HuH-7.5 (cell line): ENCODE measurements at places on chromosomes 11 and 22.

GRCh38 chr11:128029219-128029722 lies 558.1 kb downstream of the ETS1 start:
- DNase-seq = no peak

DNA sequence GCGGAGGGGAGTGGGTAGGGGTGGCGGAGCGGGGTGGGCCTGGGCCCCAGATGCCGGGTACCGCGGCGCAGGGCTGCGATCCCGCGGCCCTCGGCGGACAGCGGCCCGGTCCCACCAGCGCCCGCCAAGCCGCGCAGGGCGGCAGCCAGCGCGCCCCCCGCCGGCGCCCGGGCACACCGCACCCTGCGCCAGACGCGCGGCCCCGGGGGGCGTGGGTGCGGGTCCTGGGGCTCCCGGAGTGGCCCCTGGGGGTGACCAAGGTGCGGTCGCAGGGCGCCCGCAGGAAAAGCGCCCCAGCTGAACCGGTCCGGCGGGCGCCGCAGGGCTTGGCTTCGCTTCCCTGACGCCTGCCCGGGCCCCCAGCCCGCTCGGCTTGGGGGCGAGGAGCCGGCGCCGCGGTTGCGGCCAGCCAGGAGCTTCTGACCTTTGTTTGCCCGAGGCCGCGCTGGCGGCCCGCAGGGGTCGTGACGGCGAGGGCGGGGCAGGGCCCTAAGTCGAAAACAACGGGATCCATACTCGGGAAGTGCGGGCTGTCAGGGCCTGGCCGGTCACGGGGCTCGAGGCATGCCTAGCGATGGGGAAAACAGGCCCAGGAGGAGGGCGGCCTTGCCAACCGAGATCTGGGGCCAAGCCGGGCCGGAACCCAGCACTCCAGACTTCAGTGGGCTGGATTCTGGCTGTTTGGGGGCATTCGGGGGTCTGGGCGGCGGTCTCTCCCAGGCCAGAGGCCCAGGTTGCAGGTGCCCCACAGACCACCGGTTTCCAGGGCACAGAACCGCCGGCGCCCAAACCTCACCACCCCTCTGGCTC lies 581 bp upstream of the AP5B1 start:
- DNase-seq = peak; percentile 86

- no peak for DNase-seq
Observed at GRCh38 chr11:101718402-101718801, 134.6 kb upstream of the TRPC6 start.

GRCh38 chr11:82969811-82970210 lies 68.3 kb downstream of the DDIAS start:
- DNase-seq = no peak

DNA sequence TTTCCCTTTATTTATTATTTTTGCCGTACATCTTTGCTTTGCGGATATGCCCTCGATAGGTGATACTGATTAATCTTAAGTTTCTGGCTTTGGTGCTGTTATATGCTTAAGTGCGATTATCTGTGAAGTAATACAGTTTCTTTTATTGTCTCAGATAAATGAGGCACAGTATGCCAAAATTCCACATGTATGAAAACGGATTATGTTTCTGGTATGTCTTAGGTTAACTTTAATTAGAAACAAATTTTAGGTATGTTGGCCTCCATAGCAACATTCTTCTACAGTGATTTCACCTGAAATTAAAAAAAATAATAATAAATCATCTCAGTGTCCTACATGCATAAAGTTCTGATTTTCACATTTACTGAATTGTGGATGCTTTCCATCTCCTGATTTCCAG lies 119.2 kb downstream of the ARHGAP42 start:
- no peak for DNase-seq

DNA sequence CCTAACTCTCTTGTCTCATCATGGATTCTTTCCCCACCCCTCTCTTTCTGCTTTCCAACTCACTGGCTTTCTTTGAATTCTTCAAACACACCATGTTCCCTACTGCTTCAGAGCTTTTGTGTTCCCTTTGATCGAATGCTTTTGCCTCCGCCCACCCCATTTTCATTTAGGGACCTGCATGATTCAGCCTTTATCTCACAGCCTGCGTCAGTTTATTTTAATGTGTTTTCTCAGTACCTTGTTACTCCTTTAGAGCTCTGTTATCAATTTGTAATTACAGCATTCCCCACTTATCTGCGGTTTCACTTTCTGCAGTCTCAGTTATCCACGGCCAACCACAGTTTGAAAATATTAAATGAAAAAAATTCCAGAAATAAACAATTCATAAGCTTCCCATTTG lies 451.3 kb downstream of the METTL15 start:
- no peak for DNase-seq

- no peak for DNase-seq
Observed at GRCh38 chr11:33476945-33477606, 219.9 kb downstream of the HIPK3 start.

- no peak for DNase-seq
Observed at GRCh38 chr11:111944139-111944538, 7.0 kb downstream of the DIXDC1 start.

- no peak for DNase-seq
Observed at GRCh38 chr11:8826901-8827560, 84.0 kb upstream of the AKIP1 start.

DNA sequence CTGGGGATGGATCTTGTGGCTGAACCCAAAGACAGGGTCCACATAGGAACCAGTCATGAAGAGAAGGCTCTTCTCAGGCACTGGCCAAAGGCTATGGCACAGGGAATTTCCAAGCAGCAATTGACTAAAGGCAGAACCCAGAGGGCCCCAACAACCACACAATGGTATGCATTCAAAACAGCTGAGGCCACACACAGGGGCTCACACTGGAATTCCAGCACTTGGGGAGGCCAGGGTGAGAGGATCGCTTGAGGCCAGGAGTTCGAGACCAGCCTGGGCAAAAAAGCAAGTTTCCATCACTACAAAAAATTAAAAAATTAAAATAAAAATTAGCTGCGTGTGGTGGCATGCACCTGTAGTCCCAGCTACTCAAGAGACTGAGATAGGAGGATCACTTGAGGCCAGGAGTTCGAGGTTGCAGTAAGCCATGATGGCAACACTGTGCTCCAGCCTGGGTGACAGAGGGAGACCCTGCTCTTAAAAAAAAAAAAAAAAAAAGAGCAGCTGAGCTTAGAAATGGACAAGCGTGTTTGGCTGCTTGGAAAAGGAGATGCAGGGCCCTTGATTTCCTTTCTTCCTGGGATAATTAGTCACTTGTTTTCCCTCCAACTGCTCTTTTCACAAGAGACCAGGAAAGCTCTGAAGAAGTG lies 44.6 kb downstream of the MYH9 start:
- no peak for DNase-seq

GRCh38 chr22:42086051-42086450 lies 4.5 kb downstream of the NDUFA6 start:
- DNase-seq = no peak

- no peak for DNase-seq
Observed at GRCh38 chr11:18285841-18286240, 19.8 kb downstream of the SAA1 start.

DNA sequence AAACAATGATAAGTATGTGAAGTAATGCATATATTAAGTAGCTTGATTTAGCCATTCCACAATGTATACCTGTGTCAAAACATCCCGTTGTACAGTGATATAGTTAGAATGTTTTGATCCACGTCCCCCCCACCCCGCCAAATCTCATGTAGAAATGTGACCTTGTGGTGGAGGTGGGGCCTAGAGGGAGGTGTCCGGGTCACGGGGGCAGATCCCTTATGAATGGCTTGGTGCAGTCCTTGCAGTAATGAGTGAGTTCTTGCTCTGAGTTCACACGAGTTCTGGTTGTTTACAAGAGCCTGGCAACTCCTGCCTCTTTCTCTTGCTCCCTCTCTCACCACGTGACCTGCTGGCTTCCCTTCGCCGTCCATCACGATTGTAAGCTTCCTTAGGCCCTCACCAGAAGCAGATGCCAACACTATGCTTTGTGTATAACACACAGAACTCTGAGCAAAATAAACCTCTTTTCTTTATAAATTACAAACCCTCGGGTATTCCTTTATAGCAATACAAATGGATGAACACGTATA lies 41.6 kb downstream of the FANCF start:
- DNase-seq = no peak

GRCh38 chr11:68868221-68868835 lies 26.6 kb upstream of the CPT1A start:
- no peak for DNase-seq

DNA sequence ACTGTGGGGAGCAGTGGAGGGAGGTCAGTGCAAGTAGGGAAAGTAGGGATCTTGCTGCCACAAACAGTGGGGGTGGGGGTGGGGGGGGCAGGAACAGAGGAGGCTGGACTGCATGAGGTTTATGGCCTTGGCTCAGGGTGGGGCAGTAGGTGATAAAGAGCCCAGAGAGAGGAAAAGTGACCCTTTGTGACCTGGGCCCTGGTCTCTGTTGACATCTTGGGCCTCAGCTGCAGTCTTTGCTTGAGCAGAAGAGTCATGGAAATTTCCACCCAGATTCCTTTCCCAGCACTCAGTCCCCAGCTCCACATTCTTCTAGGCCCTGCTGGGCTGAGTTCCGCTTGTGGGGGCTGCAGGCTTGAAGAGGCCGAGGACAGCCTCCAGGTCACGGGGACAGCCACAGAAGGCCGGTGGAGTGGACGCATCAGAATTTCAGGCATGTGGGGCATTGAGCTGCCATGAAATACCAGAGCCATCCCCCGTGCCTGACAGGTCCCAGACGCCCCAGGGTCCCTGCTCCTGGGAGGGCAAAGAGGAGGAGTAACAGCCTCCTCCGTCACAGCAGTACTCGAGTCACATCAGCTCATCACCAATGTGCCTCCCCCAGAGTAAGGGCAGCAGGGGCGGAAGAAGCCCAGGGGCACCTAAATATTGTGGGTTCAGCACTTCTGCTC lies 9.7 kb upstream of the MALAT1 start:
- DNase-seq = no peak

- no peak for DNase-seq
Observed at GRCh38 chr11:27938011-27938410, 169.9 kb downstream of the KIF18A start.

DNA sequence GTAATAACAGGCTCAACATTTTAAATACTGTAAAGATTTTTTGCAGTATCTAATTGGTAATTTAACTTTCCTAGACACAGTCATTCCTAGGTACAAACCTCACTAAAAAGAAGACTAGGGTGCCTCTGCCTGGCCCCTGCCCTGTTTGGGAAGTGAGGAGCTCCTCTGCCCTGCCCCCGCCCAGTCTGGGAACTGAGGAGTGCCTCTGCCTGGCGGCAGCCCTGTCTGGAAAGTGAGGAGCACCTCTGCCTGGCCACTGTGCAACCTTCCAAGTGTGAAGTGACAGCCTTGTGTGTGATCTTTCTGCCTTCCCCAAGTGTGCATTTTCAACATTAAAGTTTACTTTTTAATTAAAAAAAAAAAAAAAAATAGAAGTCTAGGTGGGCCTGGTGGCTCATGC lies 4.2 kb downstream of the CHORDC1 start:
- DNase-seq = no peak

GRCh38 chr11:104001561-104002056 lies 34.8 kb upstream of the DDI1 start:
- DNase-seq = no peak

- no peak for DNase-seq
Observed at GRCh38 chr11:113884361-113884836, 9.0 kb upstream of the USP28 start.

DNA sequence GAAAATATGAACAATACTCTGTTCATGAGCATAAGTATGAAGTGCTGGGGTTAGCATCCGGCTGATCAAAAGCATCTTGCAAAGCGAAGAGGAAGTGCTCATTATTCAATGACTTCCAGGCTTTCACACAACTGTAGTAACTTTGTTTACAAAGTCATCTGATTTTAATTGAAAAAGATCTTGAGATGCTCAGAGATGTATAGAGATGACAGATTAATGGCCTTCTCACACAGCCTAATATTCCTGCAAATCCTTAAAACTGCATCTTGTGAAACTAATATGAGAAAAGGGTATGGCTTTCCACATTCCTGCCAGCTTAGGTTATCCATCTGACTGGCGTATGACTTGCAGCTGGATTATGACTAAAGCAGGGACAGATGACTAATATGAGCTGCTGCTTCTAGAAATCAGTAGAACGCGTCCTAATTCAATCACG lies 125.4 kb downstream of the CASP12 start:
- DNase-seq = no peak

GRCh38 chr11:1544536-1544935 lies 27.5 kb downstream of the DUSP8 start:
- no peak for DNase-seq

DNA sequence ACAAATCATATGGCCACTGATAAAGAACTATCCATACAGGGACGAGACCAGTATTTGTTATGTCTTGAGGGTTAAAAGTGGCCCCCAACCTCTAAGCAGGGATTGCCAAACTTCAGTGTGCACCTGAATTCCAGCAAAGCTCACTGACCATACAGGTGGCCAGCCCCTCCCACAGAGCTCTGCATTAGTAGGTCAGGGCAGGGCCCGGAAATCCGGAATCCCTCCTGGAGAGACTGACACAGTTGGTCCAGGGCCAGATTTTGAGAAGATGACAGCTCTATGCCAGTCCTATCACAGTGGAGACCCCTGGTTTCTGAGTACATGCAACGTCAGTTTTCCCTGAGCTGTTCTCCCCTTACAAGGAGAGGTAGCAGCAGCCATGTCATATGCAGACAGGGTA lies 20.8 kb downstream of the VPS37C start:
- no peak for DNase-seq

GRCh38 chr11:551596-551995 lies 8.9 kb downstream of the LMNTD2 start:
- DNase-seq = no peak

- DNase-seq = no peak
Observed at GRCh38 chr11:58640386-58641023, 18.0 kb downstream of the CNTF start.

GRCh38 chr11:114989536-114989935 lies 311.2 kb downstream of the NXPE2 start:
- DNase-seq = no peak

GRCh38 chr11:133916784-133917440 lies 39.9 kb downstream of the IGSF9B start:
- no peak for DNase-seq

GRCh38 chr11:122663764-122664163 lies 8.2 kb downstream of the UBASH3B start:
- DNase-seq = no peak

- DNase-seq = no peak
Observed at GRCh38 chr11:131063638-131064037, 147.4 kb upstream of the SNX19 start.

DNA sequence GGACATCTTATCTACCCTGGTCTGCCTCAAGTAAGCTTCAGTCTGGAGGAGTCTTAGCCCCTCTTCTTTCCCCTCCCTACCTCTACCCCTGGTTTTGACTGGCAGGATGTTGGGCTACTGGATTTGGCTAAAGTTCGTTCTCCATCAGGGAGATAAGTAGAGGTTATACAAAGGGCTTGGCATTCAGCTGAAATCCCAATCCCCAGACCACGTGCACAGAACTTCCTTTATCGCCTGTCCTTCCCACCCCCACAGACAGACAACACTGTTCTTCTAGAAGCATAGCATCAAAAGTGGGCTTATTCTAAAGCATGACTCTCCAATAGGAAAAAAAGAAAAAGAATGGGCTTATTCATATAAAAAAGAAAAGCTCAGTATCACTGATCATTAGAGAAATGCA lies 7.8 kb downstream of the PRG3 start:
- no peak for DNase-seq

GRCh38 chr11:13216019-13216710 lies 61.4 kb upstream of the BMAL1 start:
- DNase-seq = no peak
